ENCODE measurements at places on chromosomes 2 and 18. TPM values are rescaled to one million over a fixed set of nuclear protein-coding genes. Genes with fewer than 3 reads are reported as not detected.

DNA sequence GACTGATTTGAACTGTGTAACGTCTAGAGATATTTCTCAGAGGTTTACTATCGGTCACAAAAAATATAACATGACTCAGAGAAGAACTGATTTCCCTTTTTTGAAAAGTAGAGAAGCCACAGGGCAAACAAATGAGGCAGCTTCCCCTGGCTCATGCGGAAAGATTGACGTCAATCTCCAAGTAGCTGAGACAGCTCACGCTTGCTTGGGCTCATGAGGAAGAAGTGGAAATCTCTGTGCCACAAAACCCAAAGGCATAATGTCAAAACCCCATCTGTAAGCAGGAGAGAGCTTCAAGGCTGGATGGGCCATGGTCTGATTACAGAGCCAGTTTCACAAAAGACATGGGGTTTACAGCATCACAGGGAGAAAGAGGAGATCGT, 188.1 kb downstream of the ARL4C start:
- no peak for DNase-seq

GRCh38 chr2:19607400-19607799, 249.0 kb upstream of the OSR1 start:
- DNase-seq, result no peak

GRCh38 chr2:145007093-145007959, 487.4 kb upstream of the ZEB2 start:
- DNase-seq, result no peak

DNA sequence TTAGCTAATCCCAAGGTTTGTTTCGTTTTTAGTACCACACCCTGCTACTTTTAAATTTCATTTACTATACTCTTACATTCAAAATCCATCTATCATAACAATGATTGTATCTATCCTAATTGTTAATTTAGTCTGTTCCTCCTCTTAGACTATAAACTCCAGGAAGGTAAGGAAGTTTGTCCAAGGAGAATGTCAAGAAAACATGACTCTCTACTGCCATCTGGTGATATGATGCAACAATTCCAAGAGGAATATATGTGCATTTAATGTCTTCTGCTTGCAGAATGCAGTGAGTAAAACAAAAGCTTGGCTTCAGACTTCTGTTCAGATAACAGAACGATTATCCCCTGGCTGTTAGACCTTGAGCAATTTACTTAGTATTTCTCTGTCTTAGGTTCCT, 1267.1 kb downstream of the LRP1B start:
- DNase-seq, result peak; percentile 32

- DNase-seq, result no peak
Measured at GRCh38 chr2:33086400-33087015, 139.8 kb downstream of the LTBP1 start.

DNA sequence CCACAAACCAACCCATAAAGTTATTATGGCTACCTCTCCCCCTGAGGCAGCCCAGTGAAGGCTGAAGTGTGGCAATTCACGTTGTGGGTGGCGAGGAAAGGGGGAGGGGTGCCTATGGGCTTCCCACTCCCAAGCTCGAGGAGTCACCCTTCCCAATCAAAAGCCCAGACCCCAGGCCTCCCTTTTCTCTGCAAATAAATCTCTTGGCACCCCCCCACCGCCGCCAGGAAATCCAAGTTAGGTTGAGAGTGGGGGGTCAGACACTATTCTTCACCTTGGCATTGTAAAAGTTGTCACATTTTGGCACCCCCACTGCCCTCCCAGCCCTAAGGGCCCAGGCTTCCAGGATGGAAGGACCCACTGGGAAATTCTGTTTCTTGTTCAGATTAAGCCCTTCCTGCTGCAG, 6.9 kb downstream of the ANKRD53 start:
- no peak for DNase-seq

GRCh38 chr18:58338141-58338540, 290.8 kb downstream of the ALPK2 start:
- no peak for DNase-seq

The KLHL41 gene
- polyA plus RNA-seq, result 1.5 TPM

The REG3G gene
- not detected for polyA plus RNA-seq

The POTEI gene
- polyA plus RNA-seq, result 1.3 TPM

The SLC16A14 gene
- polyA plus RNA-seq, result not detected
